Stimulated activated CD8-positive, alpha-beta memory T cell treated with anti-CD3 and anti-CD28 coated beads, Interleukin-2, amount 100 ng/mL, for 48 hours (primary cell): ENCODE measurements at places on chromosomes 1 and 21.

DNA sequence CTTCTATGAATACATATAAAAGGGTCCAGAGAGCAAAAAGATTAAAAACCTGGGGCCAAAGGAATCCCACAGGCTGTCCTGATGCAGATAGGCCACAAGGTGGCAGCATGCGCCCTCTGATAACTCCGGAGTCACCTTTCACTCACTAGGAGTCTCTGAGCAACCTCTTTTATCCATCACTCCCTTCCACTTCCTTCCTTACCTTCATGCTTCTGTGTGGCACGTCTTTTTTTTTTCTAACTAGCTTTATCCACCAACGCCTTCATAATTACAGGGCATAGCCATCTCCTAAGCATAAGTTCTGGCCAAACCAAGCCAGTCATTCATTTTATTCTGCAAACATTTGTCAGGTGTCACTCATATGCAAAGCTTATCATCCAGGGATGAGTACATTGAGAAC lies 3.9 kb upstream of the PGLYRP4 start:
- peak; percentile 27 for DNase-seq

- no peak for DNase-seq
These were observed 30.2 kb upstream of the SLC22A15 start for GRCh38 chr1:115946116-115946515.

- DNase-seq, result no peak
These were observed 322.6 kb downstream of the LTN1 start for GRCh38 chr21:28669971-28670653.

DNA sequence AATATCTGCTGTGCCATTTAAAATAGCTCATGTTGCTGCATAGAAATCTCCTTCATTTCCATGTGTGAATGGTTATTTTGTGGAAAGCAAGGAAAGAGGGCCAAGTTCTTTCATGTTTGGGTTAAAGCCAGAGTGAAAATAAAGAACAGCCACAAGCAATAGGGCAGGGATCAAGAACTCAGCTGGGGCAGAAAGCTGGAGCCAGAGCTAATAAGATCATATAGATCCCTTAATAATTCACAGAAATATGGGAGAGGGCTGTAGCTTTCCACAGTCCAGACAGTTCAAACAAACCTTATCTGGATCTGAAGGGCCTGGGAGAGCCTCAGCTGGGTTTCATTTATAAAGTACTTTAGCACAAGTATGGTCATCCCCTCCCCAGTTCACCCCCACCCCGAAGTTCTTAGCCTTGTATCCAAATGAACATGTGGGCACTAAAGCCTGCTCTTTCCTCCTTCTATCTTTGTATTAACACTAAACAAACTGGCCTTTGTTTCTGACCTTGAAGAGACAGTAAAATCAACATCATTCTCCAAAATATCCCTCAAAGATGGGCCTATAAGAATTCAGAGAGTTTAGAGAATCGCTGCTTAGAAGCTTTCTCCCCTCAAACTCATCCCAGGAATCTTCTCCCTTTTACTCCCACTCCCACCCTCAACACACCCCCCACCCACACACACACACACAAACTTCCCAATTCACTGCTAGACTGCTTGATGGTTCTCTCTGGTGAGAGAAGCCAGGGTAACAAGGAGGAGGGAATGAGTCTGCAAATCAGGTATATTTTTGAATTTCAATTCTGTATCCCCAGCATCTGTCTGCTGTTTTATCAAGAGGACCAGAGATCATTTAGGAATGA lies 41.7 kb downstream of the UTP25 start:
- no peak for DNase-seq

GRCh38 chr1:22540337-22540736 lies 23.0 kb upstream of the EPHA8 start:
- no peak for DNase-seq

DNA sequence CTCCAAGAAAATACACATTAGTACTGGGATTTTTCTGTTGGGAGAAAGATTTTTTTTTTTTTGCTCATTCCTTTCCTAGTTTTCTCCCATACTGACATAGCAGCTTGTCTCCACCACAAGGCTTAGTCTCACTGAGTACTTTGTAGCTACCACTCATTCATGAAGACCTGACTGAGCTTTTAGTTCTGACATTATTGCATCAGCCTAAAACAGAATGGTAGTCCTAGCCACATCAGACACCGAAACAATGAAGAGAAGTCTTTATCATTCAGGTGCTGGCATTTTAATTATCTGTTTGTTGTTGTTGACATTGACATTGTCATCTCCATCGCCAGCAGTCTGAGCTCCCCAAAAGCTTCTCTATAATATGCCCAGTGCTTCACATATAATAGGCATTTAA lies 21.1 kb upstream of the C1orf21 start:
- DNase-seq, result no peak

DNA sequence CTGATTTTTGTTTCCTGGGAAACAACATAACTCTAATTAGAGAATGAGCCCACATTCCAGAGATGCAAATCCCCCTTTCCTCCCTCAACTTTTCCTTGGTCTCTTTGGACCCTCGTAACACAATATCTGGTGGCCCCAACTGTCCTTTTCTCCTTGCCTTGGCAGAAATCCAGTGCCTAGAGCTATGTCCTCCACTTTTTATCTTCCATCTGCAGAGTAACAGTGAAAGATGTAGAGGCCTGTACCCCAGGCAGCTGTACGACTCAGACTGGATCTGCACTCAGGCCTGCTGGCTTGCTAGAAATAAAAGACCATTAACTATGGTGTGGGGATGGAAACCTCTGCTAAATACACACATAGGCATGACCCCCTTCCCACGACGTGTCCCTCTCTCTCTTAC lies 72.0 kb downstream of the WARS2 start:
- DNase-seq, result no peak

GRCh38 chr1:65470766-65471165 lies 50.3 kb downstream of the LEPR start:
- no peak for DNase-seq

DNA sequence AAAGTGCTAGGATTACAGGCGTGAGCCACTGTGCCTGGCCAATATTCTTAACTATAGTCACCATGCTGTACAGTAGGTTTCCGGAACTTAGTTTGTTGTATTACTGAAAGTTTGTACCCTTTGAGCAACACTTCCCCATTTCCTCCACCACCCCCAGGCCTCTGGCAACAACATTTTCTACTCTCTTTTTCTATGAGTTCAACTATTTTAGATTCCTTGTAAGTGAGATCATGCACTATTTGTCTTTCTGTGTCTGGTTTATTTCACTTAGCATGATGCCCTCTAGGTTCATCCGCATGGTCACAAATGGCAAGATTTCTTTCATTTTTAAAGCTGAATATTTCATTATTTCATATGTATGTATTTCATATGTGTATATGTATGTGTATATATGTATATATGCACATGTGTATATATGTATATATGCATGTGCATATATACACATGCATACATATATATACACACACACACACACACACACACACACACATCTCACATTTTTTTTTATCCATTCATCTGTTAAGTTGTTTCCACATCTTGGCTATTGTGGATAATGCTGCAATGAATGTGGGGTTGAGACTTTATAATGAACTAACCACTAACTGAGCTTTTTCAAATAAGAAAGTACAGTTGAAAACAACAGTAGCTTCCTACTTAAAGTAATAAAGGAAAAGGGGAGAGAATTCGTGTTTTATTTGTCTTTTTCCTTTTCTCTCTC lies 256.8 kb upstream of the C1orf105 start:
- DNase-seq, result no peak

- no peak for DNase-seq
These were observed 166.3 kb downstream of the BARHL2 start for GRCh38 chr1:90550626-90551406.

- no peak for DNase-seq
These were observed 316.5 kb downstream of the PBX1 start for GRCh38 chr1:164875518-164875917.

DNA sequence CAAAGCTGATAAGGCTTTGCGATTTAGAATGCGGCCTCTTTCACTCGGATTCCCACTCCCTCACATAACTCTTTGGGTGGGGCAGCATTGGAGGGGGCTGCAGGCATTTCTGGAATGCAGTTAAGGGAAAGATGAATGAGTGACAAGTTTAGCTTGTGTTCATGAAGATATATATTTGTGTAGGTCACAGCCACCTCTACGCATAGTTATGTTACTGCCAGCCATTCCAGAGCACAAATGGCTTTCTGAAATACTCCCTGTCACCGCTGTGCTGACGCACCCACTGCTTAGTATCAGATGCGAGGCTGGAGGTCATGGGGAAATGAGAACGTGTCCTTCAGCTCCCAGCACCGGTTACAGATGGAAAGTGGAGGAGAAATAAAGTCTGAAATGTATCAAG lies 54.1 kb upstream of the ATP1A1 start:
- DNase-seq, result no peak

GRCh38 chr1:62908168-62908695 lies 124.3 kb downstream of the ATG4C start:
- no peak for DNase-seq

- no peak for DNase-seq
These were observed 30.0 kb upstream of the ETS2 start for GRCh38 chr21:38775733-38776132.

GRCh38 chr1:224660074-224660473 lies 44.0 kb downstream of the CNIH3 start:
- DNase-seq, result no peak

GRCh38 chr1:71080230-71080738 lies 551 bp downstream of the ZRANB2 start:
- no peak for DNase-seq

- DNase-seq, result peak; percentile 66
These were observed 300.0 kb downstream of the RRAGC start for GRCh38 chr1:38559446-38560165.

DNA sequence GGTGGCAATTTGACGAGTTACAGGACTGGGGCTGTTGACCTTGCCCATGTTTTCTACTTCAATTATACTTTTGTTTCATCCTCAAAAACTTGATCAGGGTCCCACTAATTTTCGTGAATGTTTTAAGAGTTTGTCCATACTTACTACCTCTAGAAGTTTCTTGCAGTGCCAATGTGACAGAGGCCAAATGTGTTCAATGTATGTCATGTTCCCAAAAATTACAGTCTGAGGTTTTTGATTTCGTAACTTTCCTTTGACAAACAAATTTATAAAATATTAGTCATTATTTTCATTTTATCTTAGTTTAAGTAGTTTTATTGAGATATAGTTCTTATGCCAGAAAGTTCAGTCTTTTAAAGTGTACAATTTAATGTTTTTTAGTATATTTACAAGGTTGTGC lies 15.3 kb downstream of the VPS13D start:
- DNase-seq, result no peak

DNA sequence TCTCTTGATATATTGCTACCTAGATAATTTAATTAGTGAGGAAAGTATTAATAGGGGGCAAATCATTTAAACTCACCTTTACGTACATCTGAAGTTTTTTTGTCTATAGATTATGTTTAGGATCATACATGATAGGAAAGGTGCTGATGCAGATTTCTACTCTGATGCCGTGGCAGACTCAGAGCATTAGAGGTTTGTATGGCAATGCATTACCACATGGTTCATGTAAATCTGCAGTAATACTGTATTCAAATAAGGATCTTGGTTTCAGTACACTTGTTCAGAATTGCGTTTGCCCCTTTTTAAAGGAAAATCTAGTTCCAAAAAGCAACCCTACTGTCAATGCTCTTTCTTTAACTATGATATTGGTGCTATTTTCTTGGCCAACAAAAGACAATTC lies 288.3 kb downstream of the PTPRC start:
- no peak for DNase-seq

DNA sequence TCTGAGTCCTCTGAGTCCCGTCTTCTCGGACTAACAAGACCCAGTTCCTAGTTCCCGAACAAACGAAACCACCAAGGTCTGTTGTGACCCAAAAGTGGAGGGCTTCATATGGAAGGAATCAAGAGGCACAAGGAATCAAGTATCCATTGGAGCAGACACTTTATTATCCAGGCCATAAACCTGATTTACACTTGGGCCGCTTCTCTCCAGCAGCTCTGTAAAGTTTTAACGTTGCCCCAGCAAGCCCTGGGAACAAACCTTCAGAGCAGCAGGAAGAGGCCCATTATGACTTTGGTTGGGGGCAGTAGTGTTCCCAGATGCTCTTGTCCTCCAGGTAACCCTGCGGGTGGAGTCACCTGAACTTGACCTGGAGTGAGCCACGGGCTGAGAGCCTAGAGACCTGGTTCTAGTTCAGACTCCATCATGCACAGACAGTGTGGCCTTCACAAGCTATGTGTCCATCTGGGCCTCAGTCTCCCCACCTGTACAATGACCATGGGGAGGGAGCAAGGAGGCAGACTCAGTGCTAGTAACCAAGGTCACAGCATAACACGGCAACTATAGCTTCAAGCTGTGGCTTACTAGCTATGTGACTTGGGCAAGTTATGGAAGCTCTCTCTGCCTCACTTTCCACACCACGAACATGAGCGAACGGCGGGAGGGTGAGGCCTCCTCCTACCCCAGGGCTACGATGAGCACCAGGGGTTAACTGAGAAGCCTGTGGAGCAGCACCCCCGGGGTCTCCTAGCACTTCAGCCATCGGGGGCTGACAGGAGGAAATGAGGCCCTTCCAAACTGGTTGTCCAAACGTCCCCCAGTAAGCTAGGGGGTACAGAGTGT lies 95.7 kb downstream of the GLIS1 start:
- no peak for DNase-seq

DNA sequence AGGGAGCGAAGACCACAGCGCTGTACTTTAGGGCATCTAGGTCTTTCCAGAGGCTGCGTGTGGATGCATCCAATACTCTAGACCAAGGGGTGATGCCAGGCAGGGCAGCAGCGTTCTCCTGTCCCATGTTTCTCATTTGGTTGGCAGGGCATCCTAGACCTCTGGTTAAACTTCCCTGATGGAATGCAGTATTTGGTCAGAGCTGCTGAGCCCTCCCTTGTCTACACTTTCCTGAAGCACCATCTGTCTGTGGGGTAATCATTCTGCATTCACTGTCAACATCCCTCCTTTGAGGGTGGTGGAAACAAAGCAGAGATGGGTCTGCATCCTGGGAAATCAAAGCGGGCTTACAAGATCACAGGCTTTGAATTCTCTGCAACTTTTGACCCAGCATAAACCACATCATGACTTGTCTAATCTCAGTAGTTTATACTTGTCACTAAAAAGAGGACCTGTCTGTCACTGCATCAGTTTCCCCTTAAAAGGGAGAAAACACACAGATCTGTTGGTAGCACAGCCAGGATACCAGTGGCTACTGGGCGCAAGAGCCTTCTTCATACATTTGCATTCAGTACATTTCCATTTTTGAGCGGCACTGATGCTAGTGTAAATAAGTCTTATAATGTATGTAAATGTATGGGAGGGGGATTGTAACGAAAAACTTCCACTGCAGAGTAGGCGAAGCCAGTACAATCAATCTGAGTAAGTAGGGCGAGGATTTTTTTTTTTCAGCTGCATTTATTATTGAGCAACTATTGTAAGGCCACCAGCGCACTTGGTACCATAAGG lies 106.3 kb downstream of the GALNT2 start:
- no peak for DNase-seq

DNA sequence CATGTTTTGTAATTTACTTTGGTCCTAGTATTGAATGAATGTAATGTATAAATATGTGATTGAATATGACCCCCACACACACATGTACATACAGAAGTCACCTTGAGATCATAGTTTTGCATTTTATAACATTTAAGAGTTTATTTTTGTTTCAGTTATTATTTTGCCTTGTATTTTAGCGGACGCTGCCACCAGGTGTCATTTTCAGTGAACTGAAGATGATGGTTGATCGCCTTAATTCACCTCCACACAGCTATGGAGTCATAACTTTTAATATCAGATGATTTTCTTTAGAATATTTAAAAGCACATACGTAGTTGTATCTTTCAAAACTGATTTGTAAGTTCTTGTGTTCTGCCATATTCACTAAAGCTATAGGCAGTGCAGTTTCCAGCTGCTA lies 130.4 kb downstream of the DYRK1A start:
- no peak for DNase-seq

GRCh38 chr1:112436384-112437156 lies 40.6 kb downstream of the CTTNBP2NL start:
- no peak for DNase-seq

GRCh38 chr1:234546890-234547788 lies 62.8 kb downstream of the IRF2BP2 start:
- DNase-seq, result no peak
